Astrocyte (in vitro differentiated cells and primary cell): ENCODE measurements at places on chromosomes 7 and 10. TPM values are rescaled to one million over a fixed set of nuclear protein-coding genes. Genes with fewer than 3 reads are reported as not detected.

Gene TMEM209
- total RNA-seq, result 14.6 and 15.1 TPM in 2 replicates

Gene CTTNBP2
- 3.5 and 4.9 TPM in 2 replicates for total RNA-seq

Gene OR9A2
- total RNA-seq, result not detected in 2 replicates

Gene NOC3L
- 20.2 and 21.6 TPM in 2 replicates for total RNA-seq

Gene CNPY1
- total RNA-seq, result not detected in 2 replicates

Gene FAM170B
- not detected in 2 replicates for total RNA-seq

Gene CTAGE8
- total RNA-seq, result 0.96 and 0.98 TPM in 2 replicates

Gene OR2A1
- not detected in 2 replicates for total RNA-seq

Gene ABCC2
- total RNA-seq, result 0.31 and 0.59 TPM in 2 replicates

Gene RHOBTB1
- 43.0 and 46.5 TPM in 2 replicates for total RNA-seq

Gene DOCK4
- total RNA-seq, result 31.4 and 32.2 TPM in 2 replicates

Gene RTKN2
- total RNA-seq, result 8.4 and 8.9 TPM in 2 replicates

Gene CBX3
- 141 and 148 TPM in 2 replicates for total RNA-seq

Gene TMEM130
- total RNA-seq, result 8.9 and 12.4 TPM in 2 replicates

Gene MRLN
- not detected in 2 replicates for total RNA-seq

Gene FKBP6
- not detected in 2 replicates for total RNA-seq

Gene SCIN
- total RNA-seq, result 0.27 TPM in 1 of 2 replicates, not detected in the other

Gene LRRN3
- total RNA-seq, result 1.8 and 2.2 TPM in 2 replicates

Gene SYCE1
- total RNA-seq, result 0.23 TPM in 1 of 2 replicates, not detected in the other

Gene OR2A7
- 0.62 and 0.64 TPM in 2 replicates for total RNA-seq

Gene CXCL12
- total RNA-seq, result 23.7 and 48.2 TPM in 2 replicates

Gene UCMA
- total RNA-seq, result not detected in 2 replicates

Gene GALNT17
- 5.7 and 7.8 TPM in 2 replicates for total RNA-seq

Gene PRF1
- 0.14 and 0.16 TPM in 2 replicates for total RNA-seq

Gene SPDYE2B
- not detected in 2 replicates for total RNA-seq

Gene IGFBP1
- not detected in 2 replicates for total RNA-seq

Gene FXYD4
- total RNA-seq, result not detected in 2 replicates

Gene TIMM23
- 90.9 and 93.2 TPM in 2 replicates for total RNA-seq

Gene CFAP43
- 0.24 and 0.27 TPM in 2 replicates for total RNA-seq

Gene C10orf105
- not detected in 2 replicates for total RNA-seq

Gene NKX1-2
- total RNA-seq, result 0.07 TPM in 1 of 2 replicates, not detected in the other

Gene FAS
- total RNA-seq, result 32.3 and 32.6 TPM in 2 replicates

Gene GDF10
- total RNA-seq, result 2.2 and 6.1 TPM in 2 replicates

Gene PAPSS2
- total RNA-seq, result 48.6 and 58.5 TPM in 2 replicates

Gene TMEM196
- total RNA-seq, result not detected in 2 replicates

Gene ERV3-1
- 17.8 and 20.2 TPM in 2 replicates for total RNA-seq

Gene TEX47
- not detected in 2 replicates for total RNA-seq

Gene PPP1R3C
- 3.7 and 4.9 TPM in 2 replicates for total RNA-seq

Gene VIPR2
- 0.43 and 0.68 TPM in 2 replicates for total RNA-seq

Gene IL2RA
- not detected in 2 replicates for total RNA-seq

Gene POM121C
- 42.9 and 48.5 TPM in 2 replicates for total RNA-seq

Gene ELN
- total RNA-seq, result 0.75 and 0.89 TPM in 2 replicates

Gene MSS51
- total RNA-seq, result 0.87 and 1.1 TPM in 2 replicates

Gene PDK4
- 0.29 and 0.34 TPM in 2 replicates for total RNA-seq

Gene PDE6C
- total RNA-seq, result not detected in 2 replicates

Gene LGI1
- total RNA-seq, result 0.41 and 2.0 TPM in 2 replicates

Gene JCAD
- 27.3 and 29.0 TPM in 2 replicates for total RNA-seq

Gene ASZ1
- total RNA-seq, result not detected in 2 replicates

Gene NAT16
- 0.16 TPM in 1 of 2 replicates, not detected in the other for total RNA-seq

Gene C7orf57
- not detected in 2 replicates for total RNA-seq

Gene NODAL
- 0.43 TPM in 1 of 2 replicates, not detected in the other for total RNA-seq
